Fibroblast of lung (primary cell): ENCODE measurements at places on chromosomes 12 and 14. TPM values are rescaled to one million over a fixed set of nuclear protein-coding genes. Genes with fewer than 3 reads are reported as not detected.

The CMA1 gene
- total RNA-seq: not detected in 2 replicates

The CYP27B1 gene
- total RNA-seq: under 0.01 and 0.17 TPM in 2 replicates

The TUBA1C gene
- 121 and 164 TPM in 2 replicates for total RNA-seq

The RAD9B gene
- 0.50 and 0.77 TPM in 2 replicates for total RNA-seq

The OR6C75 gene
- total RNA-seq: not detected in 2 replicates

The WDHD1 gene
- total RNA-seq: 8.6 and 9.8 TPM in 2 replicates

The GPR137C gene
- 0.50 and 0.51 TPM in 2 replicates for total RNA-seq

The COX8C gene
- total RNA-seq: 0.33 TPM in 1 of 2 replicates, not detected in the other

The POC1B gene
- total RNA-seq: 16.7 and 18.0 TPM in 2 replicates

The ENDOU gene
- 0.17 TPM in 1 of 2 replicates, not detected in the other for total RNA-seq

The TOMM20L gene
- total RNA-seq: not detected in 2 replicates

The SCN8A gene
- 12.8 and 27.2 TPM in 2 replicates for total RNA-seq

The AQP2 gene
- total RNA-seq: not detected in 2 replicates

The HCAR2 gene
- total RNA-seq: under 0.01 TPM in 1 of 2 replicates, not detected in the other

The HOXC4 gene
- total RNA-seq: 0.17 and 0.26 TPM in 2 replicates

The ZDHHC22 gene
- total RNA-seq: not detected in 2 replicates
